ENCODE measurements at places on chromosomes 4 and X. TPM values are rescaled to one million over a fixed set of nuclear protein-coding genes. Genes with fewer than 3 reads are reported as not detected.

TTC29 gene
- not detected for total RNA-seq

CACNA1F gene
- total RNA-seq, result 0.94 TPM

RBMX2 gene
- total RNA-seq, result 22.1 TPM

FRG1 gene
- total RNA-seq, result 43.2 TPM

SLC25A53 gene
- 1.3 TPM for total RNA-seq

GAGE12F gene
- not detected for total RNA-seq

IL21 gene
- not detected for total RNA-seq

DNA sequence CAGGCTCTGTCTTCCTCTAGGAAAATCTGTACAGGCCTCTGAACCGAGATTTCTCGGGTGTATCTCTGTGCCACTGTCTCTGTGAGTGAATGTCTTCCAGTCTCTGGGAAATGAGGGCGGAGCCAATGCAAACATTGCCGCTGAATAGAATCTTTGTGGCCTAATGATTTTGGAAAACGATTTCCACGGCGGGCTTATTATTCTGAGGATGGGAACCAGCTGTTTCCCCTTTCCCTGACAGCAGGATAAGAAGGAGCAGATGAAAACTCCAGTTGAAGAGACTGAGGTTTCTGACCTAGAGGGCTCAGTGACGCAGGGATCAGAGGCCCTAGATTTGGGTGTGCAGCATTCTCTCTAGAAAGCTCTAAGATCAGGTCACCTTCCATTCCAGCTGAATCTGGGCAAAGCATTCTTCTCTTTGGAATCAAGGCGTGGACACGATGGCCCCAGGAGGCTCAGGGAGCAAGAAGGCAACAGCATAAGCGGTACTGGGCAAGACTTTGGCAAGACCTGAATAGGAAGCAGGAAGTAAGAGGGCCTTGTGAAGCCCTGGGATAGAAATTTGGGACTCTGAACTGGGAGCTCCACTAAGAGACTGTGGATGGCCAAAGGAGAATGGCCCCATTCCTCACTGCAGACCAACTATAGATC lies 47.3 kb downstream of the PJA1 start:
- H3K4me1 ChIP-seq, result no peaks in the 10 kb centered on the region
- H3K27ac ChIP-seq, result no peak overlapping the region
- peaks cover 3% of the 10 kb centered on the region for H3K36me3 ChIP-seq

- H3K4me1 ChIP-seq, result no peaks in the 10 kb centered on the region
- H3K27me3 ChIP-seq, result no peaks in the 10 kb centered on the region
- DNase-seq, result no peak
- no peak overlapping the region for H3K27ac ChIP-seq
- no peaks in the 10 kb centered on the region for H3K36me3 ChIP-seq
Measured at GRCh38 chr4:94722748-94723147, 35.0 kb upstream of the BMPR1B start.

GRCh38 chr4:61896634-61897033 lies 696.5 kb downstream of the ADGRL3 start:
- H3K4me1 ChIP-seq, result no peaks in the 10 kb centered on the region
- H3K36me3 ChIP-seq, result peaks cover 6% of the 10 kb centered on the region
- H3K4me3 ChIP-seq, result no peak overlapping the region
- no peaks in the 10 kb centered on the region for H3K27me3 ChIP-seq

GRCh38 chr4:168659741-168660465 lies 163.1 kb downstream of the PALLD start:
- no peaks in the 10 kb centered on the region for H3K36me3 ChIP-seq
- H3K4me1 ChIP-seq, result peaks cover 3% of the 10 kb centered on the region
- no peaks in the 10 kb centered on the region for H3K27me3 ChIP-seq
- DNase-seq, result no peak
- H3K4me3 ChIP-seq, result no peak overlapping the region

GRCh38 chrX:22665818-22666217 lies 333.9 kb upstream of the DDX53 start:
- no peaks in the 10 kb centered on the region for H3K36me3 ChIP-seq
- no peaks in the 10 kb centered on the region for H3K27me3 ChIP-seq
- H3K4me3 ChIP-seq, result no peak overlapping the region
- no peak overlapping the region for H3K27ac ChIP-seq
- DNase-seq, result no peak

- H3K4me1 ChIP-seq, result no peaks in the 10 kb centered on the region
- H3K27me3 ChIP-seq, result peaks cover 2% of the 10 kb centered on the region
- peak overlapping the region; percentile 62 for H3K4me3 ChIP-seq
- H3K27ac ChIP-seq, result no peak overlapping the region
Measured at GRCh38 chrX:136147976-136148375, 643 bp downstream of the FHL1 start.

- no peak for DNase-seq
- H3K4me3 ChIP-seq, result peak overlapping the region; percentile 90
- no peak overlapping the region for H3K27ac ChIP-seq
Measured at GRCh38 chr4:143338313-143338712, 1.6 kb downstream of the GAB1 start.

DNA sequence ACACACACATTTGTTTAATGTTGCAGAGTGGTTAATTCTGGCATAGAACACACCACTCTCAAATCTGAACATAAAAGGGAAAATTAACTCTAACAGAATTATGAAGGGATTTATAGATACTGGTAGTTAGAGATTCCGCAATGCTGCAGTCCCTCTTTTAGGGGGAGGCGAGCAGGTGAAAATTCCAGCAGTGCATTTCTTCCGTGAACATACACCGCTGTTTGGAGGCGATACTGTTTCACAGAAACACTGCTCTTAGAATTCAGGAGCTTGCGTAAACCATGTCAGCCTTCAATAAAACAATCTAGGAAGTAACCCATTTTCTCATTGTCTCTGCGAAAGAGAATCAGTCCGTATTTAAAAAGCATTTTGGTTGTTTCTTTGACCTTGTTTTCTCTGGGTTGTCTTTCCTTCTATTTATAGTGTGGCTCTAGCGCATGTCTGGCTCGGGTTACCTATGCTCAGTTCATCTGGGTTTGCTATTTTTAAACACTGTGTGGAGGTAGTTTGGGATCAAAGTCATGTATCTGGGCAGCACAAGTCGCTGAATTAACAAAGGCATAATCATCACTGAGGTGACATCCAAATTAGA lies 90.4 kb downstream of the GPAT3 start:
- peaks cover 19% of the 10 kb centered on the region for H3K36me3 ChIP-seq
- no peak overlapping the region for H3K27ac ChIP-seq
- no peak overlapping the region for H3K4me3 ChIP-seq
- no peaks in the 10 kb centered on the region for H3K4me1 ChIP-seq

- no peak overlapping the region for H3K4me3 ChIP-seq
- no peaks in the 10 kb centered on the region for H3K27me3 ChIP-seq
- H3K4me1 ChIP-seq, result peaks cover 10% of the 10 kb centered on the region
- peaks cover 45% of the 10 kb centered on the region for H3K36me3 ChIP-seq
- DNase-seq, result no peak
Measured at GRCh38 chr4:54281054-54281766, 52.1 kb downstream of the PDGFRA start.

DNA sequence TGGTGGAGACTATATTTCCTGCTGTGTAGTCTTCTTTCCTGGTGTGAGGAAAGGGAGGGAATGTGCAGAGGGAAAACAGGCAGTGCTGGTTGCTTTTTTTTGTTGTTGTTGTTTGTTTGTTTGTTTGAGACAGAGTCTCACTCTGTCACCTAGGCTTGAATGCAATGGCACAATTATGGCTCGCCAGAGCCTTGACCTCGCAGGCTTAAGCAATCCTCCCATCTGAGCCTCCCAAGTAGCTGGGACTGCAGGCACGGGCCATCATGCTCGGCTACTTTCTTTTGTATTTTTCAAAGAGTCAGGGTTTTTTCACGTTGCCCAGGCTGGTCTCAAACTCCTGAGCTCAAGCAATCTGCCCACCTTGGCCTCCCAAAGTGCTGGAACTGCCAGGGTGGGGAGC lies 82.5 kb downstream of the RELL1 start:
- H3K27ac ChIP-seq, result no peak overlapping the region
- no peak overlapping the region for H3K4me3 ChIP-seq
- H3K27me3 ChIP-seq, result no peaks in the 10 kb centered on the region
- H3K4me1 ChIP-seq, result peaks cover 7% of the 10 kb centered on the region
- H3K36me3 ChIP-seq, result peaks cover under 1% of the 10 kb centered on the region
- no peak for DNase-seq

- peaks cover 3% of the 10 kb centered on the region for H3K27me3 ChIP-seq
- H3K4me1 ChIP-seq, result no peaks in the 10 kb centered on the region
- H3K36me3 ChIP-seq, result no peaks in the 10 kb centered on the region
- DNase-seq, result peak; percentile 49
- H3K27ac ChIP-seq, result no peak overlapping the region
Measured at GRCh38 chr4:6221301-6221850, 21.0 kb upstream of the JAKMIP1 start.

- no peak for DNase-seq
- H3K27ac ChIP-seq, result no peak overlapping the region
- peaks cover 22% of the 10 kb centered on the region for H3K36me3 ChIP-seq
- no peak overlapping the region for H3K4me3 ChIP-seq
- H3K27me3 ChIP-seq, result no peaks in the 10 kb centered on the region
Measured at GRCh38 chr4:94913316-94913715, 155.6 kb downstream of the BMPR1B start.

DNA sequence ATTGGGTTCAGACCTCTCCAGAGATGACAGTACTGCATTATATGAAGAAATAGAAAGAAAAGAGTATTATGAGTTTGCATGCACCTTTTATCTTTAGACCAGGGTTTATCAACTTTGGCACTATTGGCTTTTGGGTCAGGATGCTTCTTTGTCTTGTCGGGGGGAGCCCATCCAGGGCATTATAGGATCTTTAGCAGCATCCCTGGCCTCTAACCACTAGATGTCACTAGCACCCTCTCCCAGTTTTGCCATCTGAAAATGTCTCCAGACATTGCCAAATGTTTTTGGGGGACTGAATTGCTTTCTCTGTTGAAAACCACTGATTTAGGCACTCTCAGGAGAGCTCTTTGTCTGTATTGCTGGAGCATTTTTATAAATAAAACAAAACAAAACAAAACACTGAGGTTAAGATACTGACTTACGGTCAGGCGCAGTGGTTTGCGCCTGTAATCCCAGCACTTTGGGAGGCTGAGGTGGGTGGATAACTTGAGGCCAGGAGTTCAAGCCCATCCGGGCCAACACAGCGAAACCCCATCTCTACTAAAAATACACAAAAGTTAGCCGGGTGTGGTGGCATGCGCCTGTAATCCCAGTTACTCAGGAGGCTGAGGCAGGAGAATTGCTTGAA lies 23.6 kb downstream of the CA5B start:
- no peak overlapping the region for H3K27ac ChIP-seq
- no peaks in the 10 kb centered on the region for H3K4me1 ChIP-seq
- peaks cover 31% of the 10 kb centered on the region for H3K36me3 ChIP-seq
- H3K27me3 ChIP-seq, result no peaks in the 10 kb centered on the region

DNA sequence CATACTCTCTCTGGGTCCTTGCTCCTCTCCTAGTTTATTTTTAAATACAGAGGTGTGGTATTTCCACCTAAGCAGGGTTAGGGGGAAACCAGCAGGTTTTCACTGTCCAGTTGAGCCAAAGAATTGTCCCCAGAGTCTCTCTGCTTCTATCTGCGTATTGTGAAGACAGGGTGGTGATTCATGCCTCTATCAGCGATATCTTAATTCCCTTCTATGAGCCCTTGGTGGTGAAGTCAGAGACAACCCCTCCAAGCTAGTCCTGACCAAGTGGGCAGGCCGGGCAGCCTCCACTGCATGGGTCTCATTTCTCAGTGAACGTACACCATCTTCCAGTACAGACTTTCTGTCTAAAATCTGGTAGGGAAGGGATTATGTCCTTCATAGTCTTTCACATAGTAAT lies 100.5 kb upstream of the GPR34 start:
- no peak for DNase-seq
- H3K27me3 ChIP-seq, result no peaks in the 10 kb centered on the region
- H3K36me3 ChIP-seq, result peaks cover 7% of the 10 kb centered on the region
- no peak overlapping the region for H3K4me3 ChIP-seq
- no peak overlapping the region for H3K27ac ChIP-seq

GRCh38 chr4:158826882-158827281 lies 58.1 kb downstream of the FNIP2 start:
- no peak overlapping the region for H3K27ac ChIP-seq
- no peaks in the 10 kb centered on the region for H3K4me1 ChIP-seq
- H3K27me3 ChIP-seq, result no peaks in the 10 kb centered on the region
- no peak for DNase-seq
- no peak overlapping the region for H3K4me3 ChIP-seq

DNA sequence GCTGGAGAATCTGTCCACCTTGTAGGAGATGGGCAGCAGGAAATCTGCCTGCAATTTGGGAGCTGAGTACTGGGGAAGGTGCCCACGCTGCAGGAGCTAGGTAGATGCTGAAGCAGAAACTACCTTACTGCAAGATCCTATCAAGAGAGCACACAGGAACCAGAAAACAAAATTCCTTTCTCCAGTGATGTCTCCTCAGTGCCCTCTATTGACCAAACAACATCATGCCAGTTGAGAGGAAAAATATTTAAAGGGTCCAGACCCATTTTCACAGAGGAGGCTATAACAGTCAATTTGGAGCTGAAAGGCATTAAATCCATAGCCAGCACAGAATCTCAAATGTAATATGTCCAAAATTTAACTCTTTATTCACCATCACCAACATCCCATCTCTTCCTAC lies 406.8 kb downstream of the SLITRK2 start:
- H3K27ac ChIP-seq, result no peak overlapping the region
- H3K27me3 ChIP-seq, result no peaks in the 10 kb centered on the region
- H3K36me3 ChIP-seq, result peaks cover 3% of the 10 kb centered on the region
- no peak for DNase-seq
- H3K4me3 ChIP-seq, result no peak overlapping the region
- H3K4me1 ChIP-seq, result no peaks in the 10 kb centered on the region

- DNase-seq, result no peak
- no peaks in the 10 kb centered on the region for H3K27me3 ChIP-seq
- H3K36me3 ChIP-seq, result no peaks in the 10 kb centered on the region
Measured at GRCh38 chr4:86855572-86855971, 6.4 kb upstream of the SLC10A6 start.

- no peaks in the 10 kb centered on the region for H3K4me1 ChIP-seq
- peak; percentile 84 for DNase-seq
- no peak overlapping the region for H3K27ac ChIP-seq
Measured at GRCh38 chrX:2608638-2609430, 82.3 kb upstream of the CD99 start.

All from H9 (cell line).